Activated naive CD8-positive, alpha-beta T cell treated with anti-CD3 and anti-CD28 coated beads, Interleukin-2, amount 50 U/mL, for 16 hours (primary cell): ENCODE measurements at places on chromosomes 5 and 9.

GRCh38 chr9:3296536-3296935 lies 229.3 kb downstream of the RFX3 start:
- no peak for DNase-seq

DNA sequence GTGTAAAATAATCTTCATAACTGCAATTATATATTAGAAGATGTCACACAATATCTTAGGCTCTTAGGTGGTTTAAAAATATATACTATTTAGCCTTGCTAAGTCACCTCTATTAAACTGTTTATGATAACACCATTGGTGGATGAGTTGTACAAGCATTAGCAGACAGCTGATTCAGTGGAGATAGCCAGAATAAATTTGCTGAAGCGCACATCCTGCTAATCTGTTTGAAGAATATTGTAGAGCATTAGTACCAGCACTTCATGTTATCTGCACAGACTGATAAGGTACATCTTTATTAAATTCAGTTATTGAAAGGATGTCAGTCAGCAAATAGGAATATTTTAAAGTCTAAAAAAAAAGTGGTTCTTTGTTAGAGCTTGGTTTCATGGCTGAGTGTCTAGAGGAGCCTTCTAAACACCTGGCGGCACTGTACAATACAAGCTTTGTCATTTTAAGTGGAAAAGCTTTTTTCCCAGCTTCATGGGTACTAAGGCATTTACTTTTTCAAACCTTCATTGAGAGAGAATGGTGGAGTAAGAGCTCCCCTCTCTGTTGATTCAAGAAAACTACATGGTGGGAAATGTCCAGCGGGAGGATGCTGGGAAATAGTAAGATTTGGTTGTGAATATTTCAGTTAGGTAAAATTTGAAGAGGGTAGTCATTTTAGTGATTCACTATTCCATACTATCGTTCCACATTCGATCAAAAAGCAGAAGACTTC lies 275.1 kb downstream of the SLF1 start:
- no peak for DNase-seq

- DNase-seq, result no peak
Measured at GRCh38 chr9:128916204-128916603, 4.6 kb upstream of the PHYHD1 start.

- no peak for DNase-seq
Measured at GRCh38 chr5:80254767-80255430, 949 bp downstream of the SERINC5 start.

GRCh38 chr5:134070725-134071613 lies 43.5 kb upstream of the TCF7 start:
- DNase-seq, result no peak

DNA sequence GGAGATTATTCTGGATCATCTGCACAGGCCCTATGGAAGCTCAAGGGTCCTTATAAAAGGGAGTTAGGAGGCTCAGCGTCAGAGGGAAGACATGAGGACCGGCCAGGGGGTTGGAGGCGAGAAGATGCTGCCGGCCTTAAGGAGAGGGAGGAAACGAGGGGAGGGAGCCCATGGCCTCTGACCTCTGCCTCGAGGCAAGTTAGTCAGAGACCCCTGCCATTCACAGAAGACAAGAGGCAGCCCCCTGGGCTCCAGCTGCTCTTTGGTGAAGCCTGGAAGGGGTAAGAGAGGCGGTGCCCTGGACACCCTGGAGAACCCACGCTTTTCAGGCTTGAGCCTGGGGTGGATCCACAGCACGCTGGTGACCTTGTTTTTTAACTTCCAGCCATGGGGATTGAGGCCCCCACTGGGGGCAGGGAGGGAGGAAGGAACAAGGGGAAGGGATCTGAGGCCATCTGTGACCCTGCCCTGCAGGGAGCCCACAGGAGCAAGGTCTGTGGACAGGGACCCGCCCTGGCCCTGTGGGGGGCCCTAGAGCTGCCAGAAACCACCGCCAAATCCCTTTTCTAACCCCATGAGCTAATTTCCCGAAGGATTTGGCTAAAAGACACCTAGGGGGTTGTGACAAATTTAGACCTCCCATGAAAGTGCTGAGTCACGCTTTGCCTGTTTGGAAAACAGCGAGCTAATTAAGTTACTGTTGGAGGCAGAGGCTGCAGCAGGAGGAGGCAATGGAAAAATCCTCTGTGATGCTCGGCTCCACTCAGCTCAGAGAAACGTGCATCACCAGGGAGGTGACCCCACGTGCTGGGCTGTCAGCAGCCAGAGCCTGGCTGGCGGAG lies 49.7 kb downstream of the OLFM1 start:
- no peak for DNase-seq

DNA sequence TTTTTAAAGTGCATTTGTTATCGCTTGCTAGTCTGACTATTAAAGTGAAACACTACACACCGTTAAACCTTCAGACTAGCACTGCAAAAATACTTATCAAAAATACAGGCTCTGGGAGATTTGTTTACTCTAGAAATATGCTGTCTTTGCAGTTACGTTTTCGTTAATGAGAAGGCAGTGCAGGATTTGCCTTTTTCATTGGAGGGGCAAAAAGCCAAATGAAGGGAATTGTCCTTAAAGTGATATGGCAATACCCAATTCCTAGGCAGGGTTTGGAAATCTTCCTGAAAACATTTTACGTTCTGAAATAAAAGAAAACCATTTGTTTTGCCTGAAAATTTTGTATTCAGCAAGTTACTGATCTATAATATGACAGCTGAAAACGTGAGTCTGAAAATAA lies 1800.2 kb downstream of the MAT2B start:
- no peak for DNase-seq

DNA sequence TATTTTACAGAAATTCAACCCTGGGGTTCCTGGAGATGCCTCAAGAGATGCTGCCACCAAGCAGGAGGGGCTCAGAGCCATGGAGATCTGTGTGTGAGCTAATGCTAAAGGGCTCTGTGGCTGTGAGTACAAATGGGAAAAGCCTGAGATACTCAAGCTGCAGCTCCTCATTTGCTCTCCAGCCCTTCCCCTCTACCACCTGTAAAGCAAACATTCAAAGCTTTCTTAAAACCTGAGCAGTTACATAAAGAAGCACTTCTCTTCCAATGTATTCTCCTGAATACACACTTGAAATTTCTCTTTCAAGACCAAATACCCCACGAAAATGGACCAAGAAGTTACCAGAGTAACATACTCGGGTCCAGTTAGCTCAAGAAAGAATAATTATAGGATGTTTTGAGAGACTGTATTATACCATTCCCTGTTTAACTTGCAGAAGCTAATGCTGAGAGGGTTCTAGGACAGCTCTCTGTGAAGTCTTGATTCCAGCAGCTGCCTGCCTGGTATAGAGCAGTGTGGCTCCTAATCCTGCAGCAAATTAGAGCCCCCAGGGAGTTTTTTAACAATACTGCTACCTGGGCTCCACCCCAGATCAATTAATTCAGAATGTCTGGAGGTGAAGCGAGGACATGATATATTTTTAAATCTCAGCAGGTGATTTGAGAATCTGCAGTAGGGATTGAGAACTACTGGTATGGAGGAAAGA lies 21.1 kb downstream of the RGS7BP start:
- no peak for DNase-seq

DNA sequence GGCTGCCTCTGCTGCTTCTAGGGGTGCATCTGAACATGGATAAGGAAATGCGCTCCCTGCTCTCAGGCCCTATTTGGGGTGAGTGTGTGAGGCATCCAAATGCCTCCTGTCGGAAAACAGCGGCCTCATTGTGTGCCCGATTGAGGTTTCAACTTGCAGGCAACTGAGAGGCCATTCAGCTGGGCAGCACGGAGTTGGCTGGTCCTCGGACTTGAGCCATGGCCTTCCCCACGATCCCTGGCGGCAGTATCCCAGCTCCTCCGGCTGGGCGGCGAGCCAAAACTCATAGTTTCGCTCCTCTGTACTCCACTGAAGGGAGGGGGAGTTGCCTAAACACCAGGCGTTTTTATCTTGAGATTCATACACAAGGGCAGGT lies 597.3 kb upstream of the SGCD start:
- no peak for DNase-seq

DNA sequence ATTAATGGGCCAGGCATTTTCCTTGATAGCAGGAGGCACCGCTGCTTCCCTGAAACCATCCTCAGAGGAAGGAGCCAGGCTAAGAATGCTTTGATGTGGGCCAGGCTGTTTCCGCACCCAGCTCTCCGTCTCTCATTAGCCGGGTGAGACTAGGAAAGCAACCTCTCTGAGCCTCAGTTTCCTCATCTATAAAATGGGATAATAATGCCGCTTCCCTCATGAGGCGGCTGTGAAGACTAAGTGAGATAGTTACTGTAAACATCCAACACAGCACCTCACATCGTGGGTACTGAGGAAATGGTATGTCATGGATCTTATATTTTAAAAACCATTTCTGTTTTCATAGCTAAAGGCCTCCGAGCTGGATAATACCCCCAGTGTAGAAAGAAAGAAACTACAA lies 46.5 kb downstream of the NEK6 start:
- no peak for DNase-seq

- no peak for DNase-seq
Measured at GRCh38 chr5:40428126-40428525, 251.6 kb upstream of the PTGER4 start.

GRCh38 chr9:104022083-104022482 lies 72.0 kb upstream of the SMC2 start:
- no peak for DNase-seq

DNA sequence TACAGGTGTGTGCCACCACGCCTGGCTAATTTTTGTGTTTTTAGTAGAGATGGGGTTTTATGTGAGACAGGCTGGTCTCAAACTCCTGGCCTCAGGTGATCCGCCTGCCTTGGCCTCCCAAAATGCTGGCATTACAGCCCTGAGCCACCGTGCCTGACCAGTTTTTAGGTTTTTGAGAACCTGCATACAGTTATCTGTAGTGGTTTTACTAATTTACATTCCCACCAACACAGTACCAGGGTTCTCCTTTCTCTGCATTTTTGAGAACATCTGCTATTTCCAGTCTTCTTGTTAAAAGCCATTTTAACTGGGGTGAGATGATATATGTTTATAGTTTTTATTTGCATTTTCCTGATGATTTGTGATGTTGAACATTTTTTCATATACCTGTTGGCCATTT lies 12.8 kb downstream of the DMXL1 start:
- no peak for DNase-seq

GRCh38 chr9:19387317-19387716 lies 7.3 kb upstream of the RPS6 start:
- no peak for DNase-seq

- DNase-seq, result no peak
Measured at GRCh38 chr5:173968154-173968797, 20.7 kb upstream of the C5orf47 start.

- DNase-seq, result no peak
Measured at GRCh38 chr5:32909207-32909606, 198.1 kb downstream of the NPR3 start.

GRCh38 chr5:21893161-21893560 lies 960.0 kb downstream of the CDH12 start:
- no peak for DNase-seq

GRCh38 chr5:176723440-176723839 lies 76.2 kb downstream of the TSPAN17 start:
- DNase-seq, result no peak

DNA sequence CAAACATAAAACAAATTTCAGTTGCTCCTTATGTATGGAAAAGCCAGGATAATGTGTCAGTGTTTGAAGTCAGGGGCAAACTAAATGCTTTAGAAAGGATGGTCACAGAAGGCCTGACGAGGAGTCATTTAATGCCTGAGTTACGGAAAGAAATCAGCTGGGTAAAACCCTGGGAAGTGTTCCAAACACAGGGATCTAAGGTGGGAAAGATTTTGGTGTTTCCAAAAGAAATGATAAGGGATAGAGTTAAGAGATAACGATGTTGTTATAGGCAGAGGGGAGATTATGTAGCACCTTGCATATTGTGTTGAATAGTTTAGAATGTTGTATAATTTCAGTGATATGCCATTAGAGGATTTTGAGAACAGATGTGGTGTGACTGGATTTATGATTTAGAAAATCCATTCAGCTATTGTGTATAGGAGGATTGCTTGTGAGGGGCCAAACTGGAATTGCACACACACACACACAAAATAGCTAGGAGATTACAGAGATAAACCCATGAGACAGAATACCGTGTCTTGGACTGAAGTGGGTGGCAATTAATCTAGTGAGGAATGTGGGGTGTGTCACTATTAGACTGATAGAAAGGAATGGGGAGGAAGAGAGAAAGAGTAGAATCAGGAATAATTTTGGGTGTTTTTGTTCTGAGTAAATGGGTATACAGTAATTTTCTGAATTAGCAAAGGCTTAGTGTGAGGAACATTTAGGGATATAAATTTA lies 274.2 kb upstream of the DAB2 start:
- DNase-seq, result no peak

DNA sequence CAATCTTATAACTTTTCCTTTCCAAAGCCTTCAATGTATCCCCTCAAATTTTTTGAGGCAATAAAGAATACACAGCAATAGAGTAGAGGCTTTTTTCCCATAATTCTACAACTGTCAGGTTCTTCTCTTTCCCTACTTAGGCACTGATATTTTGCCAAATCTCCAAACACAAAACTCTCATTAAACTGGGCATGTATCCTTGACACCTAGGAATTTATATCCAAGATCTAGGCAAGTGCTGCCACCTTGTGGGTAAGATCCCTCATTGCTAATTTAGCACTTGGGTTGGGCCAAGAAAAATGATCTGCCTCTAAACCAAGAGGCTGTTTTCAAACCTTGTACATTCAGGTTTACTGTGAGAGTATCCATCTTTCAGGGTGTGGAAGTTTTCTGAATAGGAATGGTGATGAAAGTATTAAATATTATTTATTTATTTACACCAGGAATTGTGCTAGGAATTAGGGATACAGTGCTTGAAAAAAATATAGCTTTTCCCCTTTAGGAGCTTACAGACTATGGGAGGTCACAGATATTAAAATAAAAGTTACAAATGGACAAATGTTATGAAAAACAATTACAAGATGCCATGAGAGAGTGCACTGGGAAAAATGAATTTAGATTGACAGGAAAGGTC lies 17.6 kb downstream of the TSTD2 start:
- no peak for DNase-seq

- no peak for DNase-seq
Measured at GRCh38 chr9:136128436-136128835, 9.8 kb upstream of the TMEM250 start.

GRCh38 chr5:142610176-142611001 lies 75.5 kb downstream of the FGF1 start:
- DNase-seq, result no peak

- DNase-seq, result no peak
Measured at GRCh38 chr9:121199921-121200320, 1.7 kb downstream of the RAB14 start.

DNA sequence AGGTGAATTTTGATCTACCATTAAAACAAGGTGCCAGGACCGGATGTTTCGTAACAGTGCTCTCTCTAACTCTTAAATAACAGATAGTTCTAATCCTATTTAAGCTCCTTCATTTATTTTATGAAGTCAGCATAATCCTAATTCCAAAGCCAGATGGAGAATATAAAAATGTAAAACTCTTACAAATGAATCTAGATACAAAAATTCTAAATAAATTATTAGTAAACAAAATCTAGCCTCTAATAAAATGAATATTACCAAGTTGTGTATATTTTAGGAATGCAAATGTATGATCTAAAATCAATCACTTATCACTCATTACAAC lies 32.4 kb upstream of the IL33 start:
- no peak for DNase-seq

- no peak for DNase-seq
Measured at GRCh38 chr5:15014809-15015208, 143.2 kb upstream of the ANKH start.
